ENCODE measurements at places on chromosomes 2 and 18.

DNA sequence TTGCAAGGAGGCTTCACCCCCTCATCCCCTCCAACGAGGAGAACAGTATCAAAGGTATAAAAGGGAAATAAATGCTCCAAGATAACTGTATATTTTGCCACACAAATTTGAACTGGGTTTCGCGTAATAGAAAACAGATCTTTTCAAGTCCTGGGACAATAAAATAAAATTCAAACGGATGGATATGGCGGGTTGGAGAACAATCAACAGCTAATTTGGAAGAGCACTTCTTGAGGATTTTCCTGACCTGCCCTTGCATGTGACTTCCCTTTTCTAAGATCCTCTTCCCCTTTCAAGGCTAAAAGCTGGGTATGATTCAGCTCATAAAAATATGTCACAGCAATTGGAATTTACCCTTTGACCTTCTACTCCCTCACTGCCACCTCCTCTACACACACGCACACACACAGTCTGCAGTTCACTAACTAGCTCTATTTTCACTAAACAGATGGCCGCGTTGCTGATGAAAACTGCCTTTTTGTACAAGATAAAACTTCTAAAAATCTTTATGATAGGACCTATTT, 386.9 kb downstream of the FIGN start:
- DNase-seq, result no peak

DNA sequence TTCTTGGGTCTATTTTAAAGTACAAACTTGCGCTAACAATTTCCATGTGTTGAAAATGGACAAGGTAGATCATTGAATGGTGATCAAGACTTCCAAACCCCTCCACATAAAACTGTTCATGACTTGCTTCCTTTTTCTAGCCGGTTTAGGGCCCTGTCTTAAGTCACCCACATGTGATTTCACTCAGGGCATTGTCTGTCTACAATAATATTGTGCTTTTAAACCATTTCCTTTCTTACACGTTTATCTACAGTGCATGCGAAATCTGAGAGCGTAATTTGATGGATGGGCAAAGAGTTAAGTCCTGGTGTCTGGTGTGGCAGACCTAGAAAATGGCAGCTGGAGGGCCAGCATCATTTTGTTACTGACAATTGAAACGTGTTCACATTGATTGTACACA, 2.0 kb upstream of the ZNF516 start:
- DNase-seq, result no peak

- DNase-seq, result no peak
These were observed 176.9 kb upstream of the NRP2 start for GRCh38 chr2:205505371-205505770.

- DNase-seq, result no peak
These were observed 74.2 kb downstream of the DOCK10 start for GRCh38 chr2:224968051-224968450.

GRCh38 chr18:38606841-38607240, 1041.2 kb upstream of the CELF4 start:
- DNase-seq, result no peak

GRCh38 chr2:225274751-225275150, 124.8 kb upstream of the NYAP2 start:
- no peak for DNase-seq

DNA sequence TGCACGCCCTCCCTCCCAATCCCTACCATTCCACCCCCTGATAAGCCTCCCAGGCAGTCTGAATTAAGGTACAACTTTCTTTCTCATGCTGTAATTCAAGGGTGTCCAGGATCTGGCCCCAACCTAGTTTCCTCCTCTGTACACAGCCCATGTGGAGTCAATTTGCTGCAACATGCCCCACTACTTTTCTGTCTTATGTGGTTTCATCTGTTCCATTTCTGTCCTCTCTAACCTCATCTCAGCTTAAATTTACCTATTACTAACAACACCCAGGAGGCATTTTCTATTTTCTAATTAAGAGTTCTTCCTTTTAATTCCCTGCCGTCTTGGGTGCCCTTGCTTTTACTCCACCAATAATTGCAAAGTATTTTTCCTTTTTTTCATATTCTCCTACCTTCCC, 10.0 kb downstream of the PPP4R1 start:
- DNase-seq, result no peak

GRCh38 chr2:114218383-114218782, 224.1 kb upstream of the DPP10 start:
- DNase-seq, result no peak

- no peak for DNase-seq
These were observed 2.1 kb downstream of the COL6A3 start for GRCh38 chr2:237411683-237412423.

DNA sequence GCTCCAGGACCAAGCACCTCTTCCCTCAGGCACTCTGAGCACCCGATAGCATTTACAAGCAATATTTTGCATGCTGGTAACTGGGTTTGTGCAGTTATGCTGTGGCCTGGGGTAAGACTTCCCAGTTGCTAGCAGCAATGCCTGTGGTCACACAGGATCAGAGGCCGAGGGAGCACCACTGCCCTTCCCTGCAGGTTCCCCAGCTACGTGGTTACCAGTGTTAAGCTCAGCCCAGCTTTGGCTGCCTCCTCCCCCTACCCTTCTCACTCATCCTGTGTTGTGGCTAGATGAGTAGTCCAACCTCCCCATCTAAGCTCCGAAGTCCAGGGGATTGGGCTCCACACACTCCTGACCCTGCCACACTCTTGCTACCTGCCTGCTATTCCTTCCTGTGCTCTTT, 141.1 kb downstream of the CELF4 start:
- no peak for DNase-seq

DNA sequence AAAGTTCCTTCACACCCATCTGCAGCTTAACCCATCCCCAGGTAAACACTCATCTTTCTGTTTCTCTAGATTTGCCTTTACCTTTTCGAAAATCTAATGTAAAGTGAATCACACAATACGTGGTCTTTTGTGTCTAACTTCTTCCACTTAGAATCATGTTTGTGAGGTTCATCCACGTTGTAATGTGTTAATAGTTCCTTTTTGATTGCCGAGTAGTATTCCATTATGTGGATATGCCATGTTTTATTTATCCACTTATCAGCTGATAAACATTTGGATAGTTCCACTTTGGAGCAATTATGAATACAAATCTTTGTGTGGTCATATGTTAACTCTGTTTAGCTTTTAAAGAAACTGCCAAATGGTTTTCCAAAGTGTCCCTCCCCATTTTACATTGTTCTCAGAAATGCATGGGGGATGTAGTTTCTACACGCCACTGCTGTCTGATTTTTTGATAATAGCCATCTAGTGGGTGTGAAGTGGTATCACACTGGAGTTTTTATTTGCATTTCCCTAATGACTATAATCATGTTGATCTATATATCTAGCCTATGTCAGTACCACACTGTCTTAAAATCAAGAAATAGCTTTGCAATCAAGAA, 22.3 kb downstream of the PECR start:
- no peak for DNase-seq

DNA sequence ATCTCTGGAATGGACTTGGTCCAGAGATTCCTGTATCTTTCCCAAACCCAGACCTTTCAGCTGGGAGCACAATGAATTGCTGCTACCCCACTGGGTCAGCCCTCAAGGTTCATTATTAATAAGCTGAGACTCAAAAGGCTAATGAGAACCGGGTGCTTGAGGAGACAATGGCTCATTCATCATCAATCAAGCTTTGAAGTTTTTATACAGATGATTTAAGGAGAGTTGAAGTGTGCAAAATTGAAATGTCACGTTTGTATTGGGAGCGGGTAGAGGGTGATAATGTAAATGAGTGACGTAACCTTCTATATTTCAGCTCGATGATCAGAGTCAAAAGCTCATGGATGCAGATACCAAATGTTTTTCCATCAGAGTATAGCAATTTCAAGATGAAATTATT, 744.9 kb downstream of the ERBB4 start:
- no peak for DNase-seq

GRCh38 chr2:20619624-20620024, 31.3 kb downstream of the HS1BP3 start:
- no peak for DNase-seq

DNA sequence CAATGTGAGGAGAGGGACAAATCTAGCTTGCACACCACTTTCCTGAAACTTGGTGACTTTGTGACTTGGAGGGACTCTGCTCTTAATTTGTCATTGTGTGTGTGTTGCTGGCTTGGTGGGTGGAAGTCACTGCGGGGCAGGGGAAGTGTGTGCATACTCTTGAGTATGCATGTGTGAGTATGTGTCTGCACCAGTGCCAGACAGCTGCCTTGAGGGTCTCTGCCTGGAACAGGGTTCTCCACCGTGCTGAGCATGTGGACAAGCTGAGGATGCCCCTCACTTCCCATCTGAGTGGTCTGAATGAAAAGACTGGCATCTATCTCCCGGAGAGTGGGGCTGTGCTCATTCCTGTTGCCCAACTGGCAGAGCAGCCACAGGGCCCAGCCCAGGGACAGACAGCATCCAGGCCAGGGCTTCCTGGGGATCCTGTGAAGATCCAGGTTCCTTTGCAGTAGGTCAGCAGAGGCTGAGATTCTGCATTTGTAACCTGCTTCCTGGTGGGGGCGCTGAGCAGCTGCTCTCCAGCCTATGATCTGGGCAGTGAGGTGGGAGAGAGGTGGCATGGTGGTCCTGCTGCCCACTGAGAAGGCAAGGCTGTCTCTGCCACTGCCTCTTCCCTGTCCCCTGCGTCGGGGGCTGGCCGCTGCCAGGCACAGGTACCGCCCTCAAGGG, 138.9 kb upstream of the HAAO start:
- no peak for DNase-seq

DNA sequence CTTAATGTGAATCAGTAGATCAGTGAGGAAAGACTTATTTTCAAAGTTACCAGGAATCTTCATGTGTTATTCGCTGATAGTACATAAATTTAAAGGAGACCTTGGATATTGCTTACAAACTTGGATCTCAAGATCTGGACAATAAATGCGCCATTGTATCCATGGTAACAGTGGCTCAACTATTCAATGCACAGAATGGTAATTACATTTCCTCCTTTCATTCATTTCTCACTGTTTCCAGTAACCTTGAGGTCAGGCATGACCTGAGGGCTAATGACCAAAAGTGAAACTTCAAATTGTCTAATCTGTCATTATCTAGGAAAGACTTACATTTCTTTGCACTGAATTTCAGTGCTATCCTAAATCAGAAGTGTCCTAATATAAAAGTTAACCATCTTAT, 8.1 kb downstream of the LRP2 start:
- no peak for DNase-seq

- DNase-seq, result no peak
These were observed 4.9 kb downstream of the KCNIP3 start for GRCh38 chr2:95301876-95302641.

DNA sequence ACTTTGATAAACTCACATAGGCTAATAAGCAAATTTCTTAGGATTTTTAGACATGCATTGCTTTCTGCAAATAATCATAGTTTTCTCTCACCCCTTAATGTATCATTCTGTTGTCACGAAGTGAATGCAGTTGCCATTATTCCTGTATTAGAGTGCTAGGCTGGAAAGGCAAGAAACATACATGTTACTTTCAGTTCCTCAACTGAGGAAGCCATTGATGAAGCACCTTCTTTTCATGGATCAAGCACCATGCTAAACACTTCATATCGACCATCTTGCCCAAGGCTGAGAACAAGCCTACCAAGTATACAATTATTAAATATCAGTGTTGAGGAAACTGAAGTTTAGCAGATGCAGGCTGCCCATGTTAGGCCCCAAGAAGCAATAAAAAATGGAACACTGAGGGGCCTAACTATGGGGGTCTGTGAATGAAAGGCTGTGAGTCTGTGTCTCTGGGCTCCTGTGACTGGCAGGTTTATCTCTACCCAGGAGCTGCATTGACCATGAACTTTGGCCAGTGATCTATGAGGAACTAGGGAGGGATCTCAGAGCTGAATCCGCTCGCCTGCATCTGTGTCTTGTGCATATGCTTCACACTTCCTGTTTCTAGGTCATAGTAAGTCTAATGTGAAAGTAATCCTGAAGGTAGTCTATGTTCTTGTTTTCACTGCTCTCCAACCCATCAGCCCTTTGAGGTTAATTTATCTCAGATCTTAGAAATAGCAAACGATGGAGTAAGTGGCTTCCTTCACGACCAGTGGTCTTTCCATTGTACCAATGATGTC, 16.0 kb upstream of the TSPYL6 start:
- DNase-seq, result no peak
